ENCODE measurements at places on chromosomes 7 and 10.

- DNase-seq = no peak
These were observed 1023.2 kb downstream of the LRMDA start for GRCh38 chr10:76454506-76455140.

GRCh38 chr10:12187321-12187905 lies 8.3 kb downstream of the NUDT5 start:
- DNase-seq = no peak

DNA sequence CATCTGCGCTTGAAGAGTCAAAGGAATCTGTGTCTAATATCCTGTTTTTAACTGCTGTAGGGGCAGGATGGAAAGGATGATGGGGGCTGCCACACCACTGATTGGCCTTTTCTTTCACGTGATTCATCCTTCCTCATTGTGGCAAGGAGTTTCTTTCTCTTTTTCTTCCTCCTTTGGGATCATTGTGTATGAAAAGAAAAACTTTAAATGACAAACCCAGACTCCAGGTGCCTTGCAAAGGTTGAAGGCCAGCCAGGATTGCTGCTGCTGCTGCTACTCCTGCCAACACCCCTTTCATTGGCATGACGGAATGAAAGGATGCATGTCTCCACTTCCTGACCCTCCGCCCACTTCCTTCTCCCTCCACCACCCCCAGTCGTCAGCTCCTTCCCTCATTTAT lies 6.5 kb upstream of the OIT3 start:
- DNase-seq = no peak

DNA sequence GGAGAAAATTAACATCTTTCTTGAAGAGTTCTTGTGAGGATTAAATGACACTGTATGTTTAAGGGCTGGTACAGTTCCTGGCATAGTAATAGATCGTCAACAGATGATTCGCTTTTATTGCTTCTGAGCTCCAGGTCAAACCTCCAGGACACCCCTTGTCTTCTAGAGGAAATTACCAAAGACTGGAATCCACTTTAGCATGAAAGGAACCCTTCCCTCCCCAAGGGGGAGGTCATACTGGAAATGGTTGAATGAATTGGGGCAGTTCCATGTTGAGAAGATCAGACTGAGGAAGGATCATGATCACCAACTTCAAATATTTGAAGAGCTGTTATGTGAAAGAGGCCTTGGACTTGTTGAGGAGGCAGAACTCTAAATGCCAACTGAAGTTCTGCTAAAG lies 8.9 kb downstream of the NFE2L3 start:
- DNase-seq = no peak
